Activated naive CD4-positive, alpha-beta T cell treated with Interleukin-2 at 50 U/mL for 16 hours (primary cell): ENCODE measurements at places on chromosomes 16 and 17.

DNA sequence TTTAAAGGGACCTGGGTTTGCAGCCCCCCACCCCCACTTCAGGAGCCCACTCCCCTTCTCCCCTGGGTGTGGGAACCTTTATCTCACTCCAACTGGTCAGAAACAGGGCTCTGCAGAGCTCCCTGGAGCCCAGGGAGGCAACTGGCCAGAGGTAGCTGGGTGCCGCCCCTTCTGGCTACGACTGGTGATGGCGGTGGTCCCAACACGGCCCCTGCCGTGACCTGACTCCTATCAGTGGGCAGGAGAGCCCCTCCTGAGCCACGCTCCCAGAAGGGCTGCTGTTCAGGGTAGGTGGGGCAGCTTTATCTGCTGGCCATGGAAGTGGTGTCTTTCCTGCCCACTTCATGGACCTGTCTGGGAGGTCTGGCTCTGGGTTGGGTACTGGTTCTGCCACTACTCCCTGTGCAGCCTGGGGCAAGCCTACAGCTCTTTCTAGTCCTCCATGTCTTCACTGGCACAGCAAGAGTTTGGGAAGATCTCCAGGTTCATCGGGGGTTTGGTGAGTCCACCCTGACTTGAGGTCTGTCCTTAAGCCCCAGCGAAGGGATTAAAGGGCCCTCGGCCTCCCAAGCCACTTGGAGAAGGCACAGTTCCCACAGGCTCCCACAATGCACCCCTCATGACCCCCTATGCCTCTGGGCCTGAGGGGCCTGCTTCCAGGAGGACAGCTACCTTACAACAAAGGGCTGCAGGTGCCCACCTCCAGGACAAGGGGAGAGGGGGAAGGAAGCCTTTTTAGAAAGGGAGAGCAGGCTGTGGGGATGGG lies 5.5 kb upstream of the SREBF1 start:
- DNase-seq, result no peak

DNA sequence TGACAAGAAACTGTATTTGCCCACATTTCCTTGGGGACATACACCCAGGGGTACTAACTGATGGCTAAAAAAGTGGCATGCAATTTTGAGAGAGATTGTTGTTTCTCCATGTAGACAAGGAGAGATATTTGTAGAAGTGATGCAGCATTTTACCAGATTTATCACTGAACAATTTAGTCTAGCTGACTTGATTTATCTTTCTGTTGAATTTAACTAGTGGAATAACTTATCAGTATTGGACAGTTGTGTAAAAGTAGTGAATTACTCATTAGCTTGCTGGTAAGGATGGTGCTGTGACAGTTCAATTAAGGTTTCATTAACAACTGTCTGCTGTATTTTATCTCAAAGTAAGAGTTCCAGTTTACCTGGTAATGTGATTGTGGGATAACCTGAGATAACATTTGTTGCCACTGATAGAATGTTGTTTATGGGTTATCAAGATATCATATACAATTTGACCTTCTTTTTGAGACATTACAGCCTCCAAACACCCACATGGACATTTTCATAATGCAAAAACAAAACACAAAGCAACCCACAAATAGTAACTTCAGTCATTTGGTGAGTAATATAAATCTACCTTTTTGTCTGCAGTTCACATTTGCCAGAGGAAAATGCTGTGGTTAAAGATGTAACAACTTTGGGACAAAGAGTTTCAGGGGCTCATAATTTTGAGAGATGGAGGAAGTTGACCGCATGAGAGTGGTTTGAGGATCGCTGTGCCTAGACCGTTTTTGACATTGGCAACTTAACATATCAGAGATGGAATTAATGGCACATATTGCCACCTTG lies 3.8 kb downstream of the NLK start:
- no peak for DNase-seq

GRCh38 chr17:30555942-30556341 lies 78.7 kb downstream of the GOSR1 start:
- no peak for DNase-seq

GRCh38 chr16:51041546-51041945 lies 109.5 kb downstream of the SALL1 start:
- no peak for DNase-seq

DNA sequence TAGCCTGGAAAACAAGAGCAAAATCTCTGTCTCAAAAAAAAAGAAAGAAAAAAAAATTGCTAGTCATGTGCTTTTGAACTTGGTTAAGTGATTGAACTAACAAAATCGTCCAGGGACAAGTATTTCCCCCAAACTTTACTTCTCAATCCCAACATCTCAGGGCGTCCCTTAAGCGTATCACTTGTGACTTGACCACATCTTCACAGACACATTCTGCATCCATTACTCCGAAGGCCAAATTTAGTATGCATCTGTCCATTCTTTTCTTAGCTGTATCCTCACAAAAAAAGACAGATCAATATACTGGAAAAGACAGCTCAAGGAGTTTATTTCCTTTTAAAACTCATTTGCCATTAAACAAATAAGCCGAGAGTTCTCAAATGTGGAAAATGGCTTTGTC lies 5.9 kb upstream of the JPT1 start:
- DNase-seq, result no peak

GRCh38 chr17:17082878-17083277 lies 40.6 kb downstream of the MPRIP start:
- DNase-seq, result no peak

DNA sequence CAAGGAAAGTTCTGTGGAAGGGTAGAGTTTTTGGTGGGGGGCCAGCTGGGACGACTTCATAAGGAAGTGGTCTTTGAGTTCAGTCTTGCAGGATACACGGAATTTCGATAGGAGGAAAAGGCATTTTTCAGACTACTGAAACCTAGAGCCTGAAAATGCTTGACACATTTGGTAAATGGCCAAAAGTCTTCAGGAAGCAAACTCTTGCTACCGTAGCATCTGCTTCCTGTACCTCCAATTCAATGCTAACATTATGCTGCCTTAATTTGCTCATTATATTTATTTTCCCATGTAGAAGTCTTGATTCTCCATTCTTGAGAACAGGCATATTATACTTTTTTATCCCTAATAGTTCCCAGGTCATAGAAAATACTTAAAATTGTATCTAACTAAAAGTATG lies 129.3 kb upstream of the MED13 start:
- no peak for DNase-seq

GRCh38 chr17:9332132-9332494 lies 243.5 kb downstream of the STX8 start:
- DNase-seq, result no peak

DNA sequence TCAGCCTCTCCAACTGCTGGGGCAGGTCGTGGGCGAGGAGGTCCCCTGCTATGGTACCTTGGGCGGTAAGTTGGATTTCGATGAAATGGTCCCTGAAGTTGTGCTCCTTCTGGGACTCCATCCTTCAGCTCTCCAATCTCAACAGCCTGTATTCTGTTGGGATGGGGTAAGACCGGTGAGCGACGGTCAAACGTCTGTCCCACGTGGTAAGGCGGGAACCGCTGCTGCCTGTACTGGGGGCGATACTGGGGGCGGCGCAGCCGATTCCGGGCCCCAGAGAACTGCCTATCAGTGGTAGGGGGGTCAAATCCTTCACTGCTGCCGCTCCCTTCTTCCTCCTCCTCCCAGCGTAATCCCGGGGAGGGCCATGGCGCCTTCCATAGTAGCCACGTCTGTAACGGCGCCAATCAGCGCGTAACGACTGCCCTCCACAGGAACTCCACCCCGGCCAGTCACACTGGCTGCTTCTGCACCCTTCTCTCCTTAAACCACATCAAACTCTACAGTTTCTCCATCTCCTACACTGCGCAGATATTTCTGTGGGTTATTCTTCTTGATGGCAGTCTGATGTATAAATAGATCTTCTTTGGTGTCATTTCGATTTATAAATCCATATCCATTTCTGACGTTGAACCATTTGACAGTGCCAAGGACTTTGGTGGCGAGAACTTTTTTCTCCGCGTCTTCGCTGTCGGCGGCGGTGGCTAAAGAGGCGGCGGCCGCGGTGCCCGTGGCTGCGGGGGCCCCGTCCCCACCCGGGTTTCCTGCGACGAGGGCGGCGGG lies 41.1 kb downstream of the AHSP start:
- DNase-seq, result no peak

DNA sequence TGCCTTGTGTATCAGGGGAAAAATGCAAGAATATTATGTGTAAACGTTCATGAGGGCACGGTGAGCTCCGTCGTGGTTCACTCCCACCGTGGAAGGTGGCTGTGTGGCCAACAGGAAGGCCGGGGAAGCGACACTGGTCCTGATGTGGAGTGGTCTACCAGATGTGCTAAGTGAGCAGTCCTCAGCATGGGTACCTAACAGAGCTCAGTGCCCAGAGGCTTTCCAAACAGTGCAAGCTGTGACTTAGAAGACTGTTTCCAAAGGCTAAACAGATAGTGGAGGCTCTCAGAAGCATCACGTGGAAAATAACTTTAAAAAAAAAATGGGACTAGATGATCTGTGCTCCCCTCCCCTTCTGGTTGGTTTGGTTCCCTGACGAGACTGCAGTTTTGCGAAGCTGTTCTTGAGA lies 199.3 kb upstream of the CHMP6 start:
- no peak for DNase-seq

GRCh38 chr17:14295676-14296075 lies 5.2 kb upstream of the HS3ST3B1 start:
- DNase-seq, result no peak

- DNase-seq, result no peak
These were observed 24.2 kb downstream of the CIBAR2 start for GRCh38 chr16:85087899-85088569.

DNA sequence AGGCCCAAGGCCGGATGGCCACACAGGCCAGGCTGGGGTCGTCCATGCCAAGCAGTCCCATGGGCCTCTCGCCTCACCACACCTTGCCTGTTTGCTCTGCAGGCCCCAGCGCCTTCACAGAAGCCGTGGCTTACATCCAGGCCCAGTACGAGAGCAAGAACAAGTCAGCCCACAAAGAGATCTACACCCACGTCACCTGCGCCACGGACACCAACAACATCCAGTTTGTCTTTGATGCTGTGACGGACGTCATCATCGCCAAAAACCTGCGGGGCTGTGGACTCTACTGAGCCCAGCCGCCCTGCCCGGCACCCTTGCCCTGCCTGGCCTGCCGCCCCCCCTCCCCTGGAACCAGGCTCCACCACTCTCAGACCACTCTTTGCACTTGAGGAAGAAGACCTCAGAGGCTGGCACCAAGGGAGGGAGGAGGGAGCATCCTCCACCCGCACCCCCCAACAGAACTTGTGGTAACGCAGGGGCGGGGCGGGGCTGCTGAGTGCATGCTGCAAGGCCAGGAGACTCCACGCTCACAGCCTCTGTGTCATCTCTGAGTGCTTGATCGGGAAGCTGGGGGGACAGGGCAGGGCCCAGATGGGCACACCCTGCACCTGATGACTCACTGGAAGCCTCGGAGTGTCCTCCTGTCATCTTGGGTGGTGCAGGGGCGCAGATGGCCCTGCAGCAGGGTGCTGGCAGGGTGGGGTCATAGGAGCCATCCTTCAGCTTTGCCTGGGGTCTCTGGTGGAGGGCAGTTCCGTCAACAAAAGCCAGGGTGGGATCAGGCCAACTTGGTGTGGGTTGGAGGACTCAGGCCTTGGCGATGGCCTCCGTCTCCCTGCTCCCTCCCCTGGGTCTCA lies 81.5 kb downstream of the AMFR start:
- DNase-seq, result no peak
